ENCODE measurements at places on chromosomes 11 and 22.

DNA sequence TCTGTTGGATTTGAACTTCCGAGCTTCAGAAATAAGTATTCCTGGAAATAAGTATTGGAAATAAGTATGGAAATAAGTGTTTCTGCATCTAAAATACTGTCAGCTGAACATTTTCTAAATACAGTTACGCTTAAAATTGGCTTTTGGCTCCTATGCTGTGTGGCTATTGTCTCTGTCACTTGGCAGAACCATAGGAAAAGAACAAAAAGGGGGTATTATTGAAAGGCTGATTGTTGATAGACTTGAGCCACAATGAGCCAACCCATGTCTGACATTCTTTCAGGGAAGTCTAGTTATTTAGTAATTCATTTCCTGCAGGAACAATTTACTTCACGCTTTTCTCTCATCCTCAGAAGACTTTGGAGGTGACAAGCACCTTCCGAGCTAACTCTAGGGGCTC, 32.5 kb upstream of the LARGE1 start:
- DNase-seq = no peak

DNA sequence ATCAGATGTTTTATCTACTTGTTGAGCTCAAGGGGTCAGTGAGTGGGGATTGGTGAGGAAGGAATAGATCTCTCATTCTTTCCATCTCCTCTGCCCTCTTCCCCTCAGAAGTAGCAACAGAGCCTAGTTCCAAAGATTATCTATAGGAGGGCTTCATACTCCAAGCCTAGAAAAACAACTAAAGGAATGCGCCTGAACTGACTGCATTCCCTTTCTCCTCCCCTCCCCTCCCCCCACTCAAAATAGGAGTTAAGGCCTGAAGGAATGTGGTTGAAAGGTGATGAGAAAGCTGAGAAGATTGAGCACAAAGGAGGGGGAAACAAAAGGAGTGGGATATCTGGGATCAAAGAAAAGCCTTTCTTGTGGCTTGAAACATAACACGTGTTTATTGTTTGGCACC, 10.5 kb downstream of the EMSY start:
- no peak for DNase-seq

DNA sequence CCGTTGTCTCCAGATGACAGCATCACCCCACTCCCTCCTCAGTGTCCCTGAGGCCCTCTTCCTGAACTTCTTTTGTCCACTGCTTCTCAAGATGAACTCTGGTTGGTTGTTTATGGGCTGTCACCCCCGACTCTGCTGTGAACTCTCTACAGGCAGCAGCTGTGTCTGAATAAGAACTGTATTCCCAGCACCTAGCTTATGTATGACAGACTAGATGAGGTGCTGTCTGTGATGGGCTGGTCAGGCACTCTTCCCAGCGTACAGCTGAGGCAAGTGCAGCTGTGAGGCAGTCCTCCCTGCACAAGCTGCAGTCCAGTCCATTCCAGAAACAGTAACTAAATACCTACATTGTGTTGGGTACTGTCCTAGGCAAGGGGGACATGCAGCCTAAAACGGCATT, 111.4 kb upstream of the PITPNB start:
- no peak for DNase-seq

DNA sequence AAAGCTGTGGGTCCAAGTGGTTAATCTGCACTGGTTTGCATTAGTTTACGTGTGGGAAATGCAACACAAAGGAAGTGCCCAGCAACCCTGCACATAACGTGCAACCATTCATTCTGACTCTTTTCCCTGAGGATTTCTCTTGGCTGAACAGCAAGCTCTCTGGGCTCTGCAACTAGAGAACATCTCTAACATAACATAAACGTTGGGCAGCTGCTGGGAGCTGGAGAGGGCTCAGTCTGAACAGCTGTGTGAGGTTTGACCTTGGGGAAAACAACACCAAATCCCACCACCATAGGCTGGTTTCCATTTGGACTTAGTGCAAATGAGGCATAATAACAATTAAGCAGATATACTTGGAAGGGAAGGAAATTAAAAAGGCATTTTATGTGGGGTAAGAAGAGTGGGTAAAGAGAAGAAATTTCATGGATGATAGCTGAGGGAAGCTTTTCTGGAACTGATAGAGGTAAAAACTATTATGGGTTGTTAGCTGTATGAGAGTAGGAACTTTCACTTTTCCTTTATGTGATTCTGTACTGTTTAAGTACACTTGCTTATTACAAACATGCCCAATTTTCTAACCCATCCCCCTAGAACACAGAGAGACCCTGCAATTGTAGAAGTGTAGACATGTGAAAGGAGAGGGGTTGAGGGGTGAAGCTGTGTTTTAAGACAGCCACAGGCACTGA, 76.2 kb downstream of the SNX19 start:
- no peak for DNase-seq

DNA sequence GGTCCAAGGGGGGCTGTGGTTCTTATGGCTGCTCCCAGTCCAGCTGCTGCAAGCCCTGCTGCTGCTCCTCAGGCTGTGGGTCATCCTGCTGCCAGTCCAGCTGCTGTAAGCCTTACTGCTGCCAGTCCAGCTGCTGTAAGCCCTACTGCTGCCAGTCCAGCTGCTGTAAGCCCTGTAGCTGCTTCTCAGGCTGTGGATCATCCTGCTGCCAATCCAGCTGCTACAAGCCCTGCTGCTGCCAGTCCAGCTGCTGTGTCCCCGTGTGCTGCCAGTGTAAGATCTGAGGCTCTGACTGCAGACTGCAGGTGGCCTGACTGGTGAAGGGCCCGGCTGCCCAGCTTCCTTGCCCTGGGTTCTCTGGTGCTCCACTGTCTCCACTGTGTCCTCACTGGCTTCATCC, 696 bp downstream of the KRTAP5-5 start:
- DNase-seq = no peak

DNA sequence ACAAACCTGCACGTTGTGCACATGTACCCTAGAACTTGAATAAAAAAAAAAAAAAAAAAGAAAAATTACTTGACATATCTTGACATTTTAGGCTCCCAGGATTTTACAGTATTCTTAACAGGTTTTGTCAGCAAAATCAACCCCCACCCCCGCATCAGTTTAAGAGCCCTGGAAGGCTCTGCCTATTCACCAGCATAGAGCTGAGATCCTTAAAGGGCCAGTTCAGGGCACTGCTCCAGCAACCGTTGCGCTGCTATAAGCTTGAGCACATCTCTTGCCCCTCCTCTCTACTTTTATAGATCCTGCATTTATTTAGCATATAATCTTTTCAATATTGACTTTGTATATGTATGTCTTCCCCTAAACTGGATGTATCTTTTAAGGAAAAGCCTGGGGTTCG, 697 bp upstream of the PAFAH1B2 start:
- peak; percentile 18 for DNase-seq

- DNase-seq = no peak
Observed at GRCh38 chr11:55457641-55458040, 89.9 kb downstream of the OR4A15 start.

DNA sequence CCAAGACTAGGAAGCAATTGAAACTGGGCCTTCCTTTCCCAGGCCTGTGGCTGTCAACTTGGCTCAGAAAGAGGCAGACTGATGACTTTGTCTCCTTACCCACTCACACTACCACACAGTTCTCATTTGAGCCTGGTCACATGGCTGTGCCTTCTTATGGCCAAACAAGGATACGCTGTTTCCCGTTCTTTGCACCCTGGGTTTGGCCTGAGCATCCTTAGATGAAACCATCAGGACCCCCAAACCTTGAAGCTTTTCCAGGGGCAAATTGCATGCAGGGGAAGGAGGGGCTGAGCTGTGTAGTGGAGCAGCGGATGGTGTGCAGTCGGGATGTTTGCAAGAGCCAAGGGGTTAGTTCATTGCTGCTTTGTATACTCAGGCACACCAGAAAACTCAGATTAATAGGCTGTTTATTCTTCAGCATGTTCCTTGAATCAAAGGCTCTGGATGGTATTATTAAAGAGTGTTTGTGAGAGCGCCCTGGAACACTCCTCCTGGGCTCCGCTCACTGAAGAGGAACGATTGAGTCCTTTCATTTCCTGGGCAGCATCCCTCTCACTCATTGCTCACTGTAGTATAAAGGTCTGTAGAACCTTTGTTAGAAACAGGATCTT, 69.8 kb downstream of the ARFGAP2 start:
- no peak for DNase-seq

DNA sequence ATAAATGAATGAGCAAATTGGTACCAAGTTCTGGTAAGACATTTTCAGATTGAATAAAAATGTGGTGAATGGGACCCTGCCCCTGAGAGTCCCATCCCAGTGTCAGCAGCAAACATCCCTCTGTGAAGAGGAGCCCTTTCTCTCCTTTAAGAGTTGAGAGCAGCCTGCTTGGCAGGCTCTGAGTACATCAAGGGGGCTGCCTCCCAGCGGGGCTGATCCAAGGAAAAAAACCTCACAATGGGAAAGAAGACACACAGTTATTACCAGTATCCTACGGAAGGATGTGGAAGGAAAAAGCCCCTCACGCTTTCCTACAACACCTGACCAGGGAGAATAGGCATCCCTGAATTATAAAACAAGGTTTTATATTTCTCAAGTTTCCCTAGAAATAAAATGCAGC, 293.8 kb upstream of the B3GAT1 start:
- DNase-seq = no peak

DNA sequence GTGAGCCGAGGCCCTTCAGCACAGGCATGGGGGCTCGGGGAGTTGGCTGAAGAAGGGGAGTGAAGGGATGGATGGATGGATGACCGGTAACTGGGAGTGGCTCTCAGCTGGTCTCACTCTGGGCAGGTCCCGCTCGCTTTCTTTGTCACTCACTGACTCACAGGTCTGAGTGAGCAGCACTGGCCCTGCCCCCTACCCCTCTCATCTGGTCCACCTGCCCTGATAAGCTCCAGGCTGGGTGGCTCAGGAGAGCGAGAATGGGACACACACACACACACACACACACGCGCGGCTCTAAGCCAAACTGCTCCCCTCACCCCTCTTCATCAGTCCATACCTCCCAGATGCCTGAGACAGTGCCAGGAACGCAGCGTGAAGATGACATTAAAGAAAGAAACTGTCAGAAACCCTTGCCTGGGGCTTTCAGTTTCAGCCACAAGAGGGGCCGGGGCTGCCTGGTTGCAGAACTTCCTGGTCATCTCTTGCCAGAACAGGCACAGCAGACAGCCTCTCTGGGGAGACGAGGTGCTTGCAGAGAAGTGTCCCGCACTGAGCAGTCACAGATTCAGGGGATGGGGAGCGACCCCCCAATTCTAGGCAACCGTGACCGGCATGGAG, 16.5 kb upstream of the SHISAL1 start:
- DNase-seq = peak; percentile 68

DNA sequence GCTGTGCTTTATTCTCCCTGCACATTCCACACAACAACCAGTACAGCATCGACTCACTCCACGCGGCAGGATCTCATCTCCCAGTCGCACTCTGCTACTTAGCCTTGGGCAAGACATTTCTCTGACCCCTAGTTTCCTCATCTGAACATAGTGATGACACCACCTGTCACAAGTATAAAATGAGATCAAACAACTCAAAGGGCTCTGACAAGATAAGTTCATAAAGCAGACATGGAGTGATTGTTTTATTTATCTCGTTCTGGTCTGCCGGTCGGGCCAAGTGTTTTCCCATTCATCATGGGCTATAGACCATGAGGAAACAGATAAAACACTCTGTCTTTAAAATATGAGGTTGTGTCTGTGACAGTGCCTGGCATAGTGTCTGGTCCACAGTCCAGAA, 35.0 kb downstream of the DSCAML1 start:
- no peak for DNase-seq

DNA sequence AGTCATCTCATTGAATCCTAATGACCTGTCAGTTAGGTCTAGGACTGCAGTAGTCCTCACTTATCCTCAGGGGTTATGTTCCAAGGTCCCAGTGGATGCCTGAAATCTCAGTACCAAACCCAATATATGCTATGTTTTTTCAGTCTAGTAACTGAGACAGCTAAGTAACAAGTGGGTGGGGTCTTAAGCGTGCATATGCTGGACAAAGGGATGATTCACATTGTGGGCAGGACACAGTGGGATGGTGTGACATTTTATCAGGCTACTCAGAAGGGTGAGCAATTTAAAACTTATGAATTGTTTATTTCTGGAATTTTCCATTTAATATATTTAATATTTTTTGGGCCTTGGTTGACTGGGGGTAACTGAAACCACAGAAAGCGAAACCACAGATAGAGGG, 29.0 kb downstream of the DDX10 start:
- DNase-seq = no peak

DNA sequence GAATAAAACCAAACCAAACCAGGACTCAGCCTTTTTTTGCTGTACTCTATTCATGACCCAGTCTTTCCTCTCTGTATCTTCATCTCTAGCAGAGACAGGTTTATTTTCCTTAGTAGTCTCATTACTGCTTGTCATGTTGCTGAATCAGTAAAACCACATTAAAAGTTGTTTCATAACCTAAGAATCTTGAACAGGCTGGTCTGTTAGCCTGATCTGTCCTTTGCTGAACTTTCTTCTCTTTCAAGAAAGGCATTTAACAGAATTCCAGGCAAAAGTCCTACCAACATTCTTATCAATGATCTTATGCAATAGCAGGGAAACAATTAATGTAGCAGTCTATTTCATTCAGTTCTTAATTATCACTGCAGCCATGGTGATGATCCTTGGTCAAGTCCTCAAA, 197.7 kb downstream of the CASP12 start:
- DNase-seq = peak; percentile 25

DNA sequence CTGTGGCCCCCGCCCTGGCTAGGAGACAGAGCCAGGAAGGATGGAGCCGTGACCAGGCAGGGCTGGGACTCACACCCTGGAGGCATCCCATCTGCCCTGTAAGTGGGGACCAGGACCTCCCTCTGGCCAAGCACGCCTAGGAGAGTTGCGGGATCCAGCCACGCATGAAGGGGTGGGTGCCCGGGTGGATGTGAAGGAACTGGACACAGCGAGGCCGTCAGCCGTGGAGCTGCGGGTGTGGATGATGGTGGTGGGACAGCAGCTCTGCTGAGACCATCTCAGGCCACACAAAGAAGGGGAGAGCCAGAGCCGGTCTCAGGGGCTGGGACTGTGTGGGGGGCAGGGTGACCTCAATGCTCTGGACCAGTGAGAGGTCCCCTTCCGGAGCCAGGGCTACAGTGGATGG, 746.4 kb downstream of the BRD1 start:
- no peak for DNase-seq

DNA sequence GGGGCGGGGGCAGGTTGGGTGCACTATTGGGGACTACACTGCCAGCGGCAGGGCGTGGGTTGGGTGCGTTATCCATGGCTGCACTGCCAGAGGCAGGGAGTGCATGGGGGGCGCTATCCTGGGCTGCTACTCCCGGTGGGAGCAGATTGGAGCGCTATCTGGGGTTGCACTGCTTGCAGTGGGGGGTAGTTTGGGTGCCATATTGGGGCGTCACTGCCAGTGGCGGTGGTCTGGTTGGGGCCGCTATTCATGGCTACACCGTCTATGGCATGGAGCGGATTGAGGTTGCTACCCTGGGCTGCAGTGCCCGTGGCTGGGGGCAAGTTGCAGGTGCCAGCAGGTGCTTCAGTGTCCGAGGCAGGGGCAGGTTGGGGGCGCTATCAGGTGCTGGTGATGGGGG, 36.2 kb downstream of the C22orf42 start:
- no peak for DNase-seq
